ENCODE measurements at places on chromosomes 6 and 20.

DNA sequence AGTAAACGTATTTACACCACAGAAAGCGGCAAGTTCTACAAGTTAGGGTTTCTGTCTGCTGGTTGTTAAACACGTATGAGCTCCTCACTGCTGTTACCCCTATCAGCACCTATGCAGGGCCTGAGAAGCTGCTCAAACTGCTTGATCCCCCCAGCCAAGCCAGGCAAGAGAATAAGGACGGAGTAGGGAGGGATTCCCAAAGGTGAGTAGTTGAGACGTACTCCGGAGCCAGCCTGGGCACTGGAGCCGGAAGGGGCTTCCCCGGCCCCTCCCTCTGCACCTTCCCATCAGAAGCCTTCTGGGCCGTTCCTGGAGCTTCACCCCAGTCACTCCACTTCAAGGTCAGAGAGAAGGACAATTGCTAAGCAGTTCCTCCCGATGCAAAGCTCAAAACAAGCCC, 58.0 kb downstream of the RIPOR3 start:
- no peaks in the 10 kb centered on the region for H3K36me3 ChIP-seq
- H3K27ac ChIP-seq, result no peak overlapping the region
- H3K4me3 ChIP-seq, result no peak overlapping the region
- H3K4me1 ChIP-seq, result peaks cover 26% of the 10 kb centered on the region

DNA sequence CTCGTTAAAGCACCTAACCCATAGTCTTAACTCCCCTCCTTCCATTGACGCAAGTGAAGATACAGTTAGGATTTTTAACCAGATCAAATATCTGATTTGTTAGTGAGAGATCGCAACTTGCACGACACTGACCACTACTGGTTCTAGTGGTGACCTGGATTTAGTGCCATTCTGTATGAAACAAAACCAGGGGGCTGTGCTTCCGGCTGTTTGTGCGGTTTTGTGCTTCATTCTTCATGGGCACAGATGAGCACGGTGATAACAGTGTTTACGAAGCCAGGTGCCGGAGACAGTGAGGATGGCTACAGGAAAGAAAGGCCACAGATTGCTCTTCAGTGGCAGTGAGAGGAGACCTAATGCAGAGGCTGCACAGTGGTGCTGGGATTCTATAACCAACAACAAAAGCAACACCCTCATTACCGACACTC, 75.5 kb downstream of the NOL4L start:
- H3K27me3 ChIP-seq, result no peaks in the 10 kb centered on the region
- no peak overlapping the region for H3K27ac ChIP-seq
- H3K36me3 ChIP-seq, result peaks cover 6% of the 10 kb centered on the region
- DNase-seq, result peak; percentile 24
- H3K4me3 ChIP-seq, result no peak overlapping the region

- no peaks in the 10 kb centered on the region for H3K27me3 ChIP-seq
- DNase-seq, result no peak
- H3K36me3 ChIP-seq, result no peaks in the 10 kb centered on the region
- H3K4me3 ChIP-seq, result no peak overlapping the region
- peak overlapping the region; percentile 46 for H3K27ac ChIP-seq
Measured at GRCh38 chr6:36949636-36950035, 4.9 kb upstream of the PI16 start.

DNA sequence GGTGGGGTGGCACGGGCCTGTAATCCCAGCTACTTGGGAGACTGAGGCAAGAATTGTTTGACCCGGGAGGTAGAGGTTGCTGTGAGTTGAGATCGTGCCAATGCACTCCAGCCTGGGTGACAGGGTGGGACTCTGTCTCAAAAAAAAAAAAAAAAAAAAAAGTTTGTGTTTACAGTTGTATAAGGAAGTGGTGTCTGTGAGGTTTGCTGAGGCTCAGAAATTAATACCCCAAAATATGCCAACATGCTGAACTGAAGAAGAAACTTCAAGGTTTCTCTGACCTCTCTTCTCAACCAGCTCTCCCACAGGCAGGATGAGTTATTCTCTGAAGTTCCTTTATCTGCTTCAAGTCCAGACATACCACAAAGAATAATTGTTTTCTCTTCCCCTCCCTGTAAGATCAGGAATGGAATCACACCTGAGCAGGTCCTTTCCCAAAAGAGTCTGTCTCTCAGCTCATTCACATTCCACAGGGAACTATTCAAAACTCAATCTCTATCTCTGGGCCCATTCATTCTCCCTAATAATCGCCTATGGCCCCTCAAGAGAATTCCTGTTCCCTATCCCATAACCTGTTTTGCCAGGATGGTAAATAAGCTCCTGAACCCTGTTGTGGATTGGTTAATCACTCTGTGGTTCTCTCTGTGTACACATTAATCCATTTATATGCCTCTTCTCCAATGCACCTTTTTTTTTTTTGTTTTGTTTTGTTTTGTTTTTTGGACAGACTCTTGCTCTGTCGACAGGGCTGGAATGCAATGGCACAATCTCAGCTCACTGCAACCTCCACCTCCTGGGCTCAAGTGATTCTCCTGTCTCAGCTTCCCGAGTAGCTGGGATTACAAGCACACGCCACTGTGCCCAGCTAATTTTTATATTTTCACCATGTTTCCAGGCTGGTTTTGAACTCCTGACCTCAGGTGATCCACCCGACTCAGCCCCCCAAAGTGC, 17.4 kb upstream of the KIFC1 start:
- peaks cover 11% of the 10 kb centered on the region for H3K4me1 ChIP-seq
- no peaks in the 10 kb centered on the region for H3K27me3 ChIP-seq
- DNase-seq, result no peak
- H3K27ac ChIP-seq, result peak overlapping the region; percentile 74
- no peaks in the 10 kb centered on the region for H3K36me3 ChIP-seq

- no peaks in the 10 kb centered on the region for H3K27me3 ChIP-seq
- H3K27ac ChIP-seq, result no peak overlapping the region
- H3K36me3 ChIP-seq, result peaks cover 2% of the 10 kb centered on the region
- no peak overlapping the region for H3K4me3 ChIP-seq
- no peaks in the 10 kb centered on the region for H3K4me1 ChIP-seq
Measured at GRCh38 chr6:34447386-34447785, 18.5 kb upstream of the PACSIN1 start.

DNA sequence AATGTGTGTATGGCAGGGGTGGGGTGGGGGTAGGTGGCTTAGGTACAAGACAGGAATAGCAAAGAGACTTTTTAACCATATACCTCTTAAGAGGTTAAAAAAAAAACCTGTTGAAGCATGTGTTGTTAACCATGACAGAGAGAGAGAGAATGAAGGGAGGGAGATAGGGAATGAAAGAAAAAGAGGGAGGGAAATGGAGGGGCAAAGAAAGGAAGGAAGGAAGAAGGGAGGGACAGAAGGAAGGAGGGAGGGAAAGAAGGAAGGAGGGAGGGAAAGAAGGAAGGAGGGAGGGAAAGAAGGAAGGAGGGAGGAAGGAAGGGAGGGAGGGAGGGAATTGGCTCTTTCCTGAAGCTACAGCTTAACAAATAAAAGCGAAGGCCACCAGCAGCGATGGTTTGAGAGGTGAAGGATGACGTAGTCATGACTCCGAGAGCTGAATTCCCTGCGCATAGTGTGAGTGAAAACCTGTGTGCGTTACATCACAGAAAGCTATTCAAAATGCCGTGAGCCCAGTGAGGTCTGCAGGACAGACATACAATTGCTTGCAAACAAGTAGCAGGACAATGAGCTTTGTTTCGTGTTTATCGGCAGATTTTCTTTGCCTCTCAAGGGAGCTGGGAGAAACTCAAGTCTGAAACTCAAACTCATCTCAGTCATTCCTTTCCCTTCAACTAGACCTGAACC, 88.6 kb upstream of the NEDD9 start:
- H3K4me3 ChIP-seq, result no peak overlapping the region
- no peak overlapping the region for H3K27ac ChIP-seq
- no peaks in the 10 kb centered on the region for H3K36me3 ChIP-seq
- DNase-seq, result no peak

DNA sequence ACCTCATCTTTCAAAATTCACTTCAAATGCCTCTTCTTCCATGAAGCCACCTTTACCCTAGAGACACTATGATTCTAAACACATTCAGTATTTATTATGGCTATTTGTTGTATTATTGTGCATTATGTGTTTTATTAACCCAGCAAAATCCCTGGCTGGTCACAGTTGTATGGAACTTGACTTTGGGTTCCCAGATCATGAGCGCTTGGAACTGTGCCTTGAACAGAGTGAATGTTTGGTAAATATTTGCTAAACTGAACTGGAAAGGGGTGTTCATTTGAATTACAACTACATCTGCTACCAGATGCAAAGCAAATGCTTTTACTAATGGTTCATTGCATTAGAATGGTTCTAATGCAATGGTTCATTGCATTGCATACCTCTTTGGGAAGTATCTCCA, 259.8 kb downstream of the PKHD1 start:
- no peak overlapping the region for H3K27ac ChIP-seq
- no peaks in the 10 kb centered on the region for H3K27me3 ChIP-seq
- no peak for DNase-seq
- H3K4me1 ChIP-seq, result no peaks in the 10 kb centered on the region
- no peak overlapping the region for H3K4me3 ChIP-seq

GRCh38 chr6:118317581-118318563, 230.2 kb upstream of the PLN start:
- H3K36me3 ChIP-seq, result no peaks in the 10 kb centered on the region
- peaks cover 1% of the 10 kb centered on the region for H3K27me3 ChIP-seq
- H3K4me1 ChIP-seq, result peaks cover 33% of the 10 kb centered on the region
- peak overlapping the region; percentile 1 for H3K4me3 ChIP-seq
- H3K27ac ChIP-seq, result peak overlapping the region; percentile 83

DNA sequence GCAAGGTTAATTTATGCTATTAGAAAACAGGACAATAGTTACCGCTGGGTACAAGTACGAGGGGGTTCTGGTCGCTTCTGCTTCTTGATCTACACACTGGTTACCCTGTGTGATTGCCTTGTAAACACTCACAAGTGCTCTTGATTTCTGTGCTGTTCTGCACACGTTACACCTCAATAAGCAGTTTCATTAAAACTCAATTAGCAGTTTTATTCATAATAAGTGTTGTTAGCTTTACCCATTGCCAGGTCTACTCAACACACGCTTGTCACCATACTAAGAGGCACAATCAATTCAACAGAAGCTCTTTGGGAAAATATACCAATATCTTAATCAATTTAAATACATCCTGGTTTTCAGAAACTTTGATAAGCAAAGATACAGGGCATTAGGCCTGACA, 20.4 kb downstream of the BMP7 start:
- H3K27me3 ChIP-seq, result peaks cover 6% of the 10 kb centered on the region
- H3K36me3 ChIP-seq, result no peaks in the 10 kb centered on the region
- no peak for DNase-seq
- no peak overlapping the region for H3K4me3 ChIP-seq
- H3K4me1 ChIP-seq, result peaks cover 9% of the 10 kb centered on the region

DNA sequence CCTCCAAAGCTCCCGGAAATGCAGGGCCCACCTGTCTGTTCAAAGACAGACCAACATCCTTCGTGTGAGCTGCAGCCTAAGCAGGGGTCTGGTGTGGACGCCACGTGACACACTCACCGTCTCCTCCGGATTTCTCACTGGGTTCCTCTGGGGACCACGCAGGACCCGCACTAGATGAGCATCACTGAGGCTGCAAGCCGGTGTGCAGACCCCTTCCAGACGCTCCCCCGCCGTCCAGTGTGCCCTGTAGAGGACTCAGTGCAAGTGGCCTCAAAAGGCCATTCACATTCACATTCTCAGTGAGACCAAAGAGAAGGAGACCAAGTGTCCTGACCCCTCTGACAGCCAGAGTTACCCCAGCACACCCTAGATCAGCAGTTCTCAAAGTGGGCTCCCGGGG, 91.2 kb upstream of the QKI start:
- H3K27me3 ChIP-seq, result no peaks in the 10 kb centered on the region
- H3K4me1 ChIP-seq, result peaks cover 21% of the 10 kb centered on the region
- H3K4me3 ChIP-seq, result no peak overlapping the region
- H3K27ac ChIP-seq, result no peak overlapping the region

- no peak overlapping the region for H3K4me3 ChIP-seq
- no peaks in the 10 kb centered on the region for H3K27me3 ChIP-seq
- DNase-seq, result no peak
- H3K4me1 ChIP-seq, result peaks cover 69% of the 10 kb centered on the region
- H3K36me3 ChIP-seq, result no peaks in the 10 kb centered on the region
Measured at GRCh38 chr6:30880698-30881252, 3.5 kb upstream of the DDR1 start.

GRCh38 chr20:32157611-32158010, 48.1 kb downstream of the TM9SF4 start:
- DNase-seq, result peak; percentile 57
- H3K4me3 ChIP-seq, result no peak overlapping the region
- no peak overlapping the region for H3K27ac ChIP-seq
- H3K27me3 ChIP-seq, result no peaks in the 10 kb centered on the region
- peaks cover 10% of the 10 kb centered on the region for H3K4me1 ChIP-seq

DNA sequence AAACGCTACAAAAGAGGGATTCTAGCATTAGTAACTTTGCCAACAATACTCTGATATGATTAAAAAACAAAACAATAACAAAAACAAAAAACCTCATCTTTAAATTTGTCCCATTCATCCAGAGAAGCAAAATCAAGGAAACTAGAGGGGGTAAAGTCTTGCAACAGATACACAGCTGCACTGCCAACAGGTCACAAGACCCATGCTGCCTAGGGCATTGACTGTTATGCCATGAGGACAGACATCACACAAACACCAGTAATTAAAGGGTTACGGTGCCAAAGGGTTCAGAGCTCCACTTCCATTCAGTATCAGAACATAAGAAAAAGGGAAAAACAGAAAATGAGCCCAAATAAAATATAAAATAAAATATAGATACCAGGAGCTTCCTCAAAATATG, 1.6 kb downstream of the TBC1D20 start:
- DNase-seq, result no peak
- H3K27ac ChIP-seq, result peak overlapping the region; percentile 90
- peaks cover 1% of the 10 kb centered on the region for H3K36me3 ChIP-seq
- H3K4me1 ChIP-seq, result peaks cover 42% of the 10 kb centered on the region
- no peaks in the 10 kb centered on the region for H3K27me3 ChIP-seq

GRCh38 chr6:38517005-38517404, 122.7 kb downstream of the BTBD9 start:
- no peak for DNase-seq
- H3K4me1 ChIP-seq, result peaks cover 7% of the 10 kb centered on the region
- H3K27ac ChIP-seq, result no peak overlapping the region
- no peaks in the 10 kb centered on the region for H3K27me3 ChIP-seq
- H3K4me3 ChIP-seq, result no peak overlapping the region

DNA sequence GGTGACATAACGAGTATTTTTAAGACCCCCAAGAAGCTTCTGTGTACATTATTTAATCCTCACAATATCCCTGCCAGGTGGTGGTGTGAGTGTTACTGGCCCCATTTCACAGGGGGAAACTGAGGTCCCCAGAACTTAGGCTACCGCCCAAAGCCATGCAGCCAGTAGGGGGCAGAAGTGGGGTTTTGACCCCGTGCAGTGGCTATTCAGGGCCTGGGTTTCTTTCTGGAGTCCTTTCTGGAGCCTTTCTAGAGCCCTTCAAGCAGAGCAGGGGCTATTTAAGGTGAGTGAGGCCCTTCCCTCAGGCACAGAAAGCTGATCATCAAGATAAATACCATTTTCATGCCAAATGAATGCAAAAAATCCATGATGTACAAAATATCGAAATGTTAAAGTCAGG, 59.0 kb downstream of the CTCFL start:
- no peaks in the 10 kb centered on the region for H3K4me1 ChIP-seq
- H3K36me3 ChIP-seq, result no peaks in the 10 kb centered on the region
- no peak overlapping the region for H3K4me3 ChIP-seq
- H3K27me3 ChIP-seq, result peaks cover 5% of the 10 kb centered on the region
- no peak for DNase-seq

All from chondrocyte (in vitro differentiated cells).